Naive thymus-derived CD8-positive, alpha-beta T cell (primary cell): ENCODE measurements at places on chromosomes 1 and 21.

GRCh38 chr1:197944485-197944884 lies 27.3 kb downstream of the LHX9 start:
- H3K36me3 ChIP-seq, result no peaks in the 10 kb centered on the region
- peaks cover 5% of the 10 kb centered on the region for H3K27me3 ChIP-seq
- peaks cover 18% of the 10 kb centered on the region for H3K4me1 ChIP-seq
- H3K4me3 ChIP-seq, result no peak overlapping the region

DNA sequence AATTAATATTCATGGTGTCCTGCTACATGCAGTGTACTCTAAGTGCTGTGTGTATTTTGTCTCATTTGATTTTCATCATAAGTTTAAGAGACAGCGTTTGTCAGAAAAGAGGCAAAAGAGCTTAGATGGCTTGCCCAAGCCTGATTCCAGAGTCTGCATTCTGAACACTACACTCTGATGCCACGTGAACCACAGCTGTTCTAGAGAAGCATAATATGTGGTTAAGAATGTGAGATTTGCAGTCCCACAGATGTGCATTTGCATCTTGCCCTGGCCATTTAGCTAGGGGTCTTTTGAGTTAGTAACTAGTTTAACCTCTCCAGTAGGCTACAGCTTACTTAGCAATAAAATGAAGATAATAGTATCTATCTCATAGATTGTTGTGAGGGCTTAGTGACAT lies 9.2 kb upstream of the GADD45A start:
- no peak for DNase-seq
- H3K27me3 ChIP-seq, result peaks cover 5% of the 10 kb centered on the region
- no peak overlapping the region for H3K27ac ChIP-seq
- no peaks in the 10 kb centered on the region for H3K36me3 ChIP-seq
- peaks cover 25% of the 10 kb centered on the region for H3K4me1 ChIP-seq

GRCh38 chr1:38047603-38048141 lies 1.1 kb upstream of the POU3F1 start:
- H3K27ac ChIP-seq, result no peak overlapping the region
- peaks cover 3% of the 10 kb centered on the region for H3K36me3 ChIP-seq
- peaks cover 24% of the 10 kb centered on the region for H3K27me3 ChIP-seq
- H3K4me1 ChIP-seq, result peaks cover 10% of the 10 kb centered on the region
- no peak for DNase-seq

- H3K36me3 ChIP-seq, result no peaks in the 10 kb centered on the region
- H3K27ac ChIP-seq, result peak overlapping the region; percentile 86
- H3K27me3 ChIP-seq, result no peaks in the 10 kb centered on the region
These were observed 923 bp upstream of the IFNGR2 start for GRCh38 chr21:33402001-33402979.

GRCh38 chr21:42561762-42562650 lies 48.4 kb downstream of the SLC37A1 start:
- no peak overlapping the region for H3K27ac ChIP-seq
- peaks cover 21% of the 10 kb centered on the region for H3K36me3 ChIP-seq
- H3K27me3 ChIP-seq, result no peaks in the 10 kb centered on the region
- H3K4me3 ChIP-seq, result no peak overlapping the region
- DNase-seq, result no peak

GRCh38 chr1:236063919-236064673 lies 794 bp downstream of the NID1 start:
- H3K36me3 ChIP-seq, result peaks cover 2% of the 10 kb centered on the region
- H3K27me3 ChIP-seq, result peaks cover 32% of the 10 kb centered on the region
- peak overlapping the region; percentile 52 for H3K4me3 ChIP-seq

DNA sequence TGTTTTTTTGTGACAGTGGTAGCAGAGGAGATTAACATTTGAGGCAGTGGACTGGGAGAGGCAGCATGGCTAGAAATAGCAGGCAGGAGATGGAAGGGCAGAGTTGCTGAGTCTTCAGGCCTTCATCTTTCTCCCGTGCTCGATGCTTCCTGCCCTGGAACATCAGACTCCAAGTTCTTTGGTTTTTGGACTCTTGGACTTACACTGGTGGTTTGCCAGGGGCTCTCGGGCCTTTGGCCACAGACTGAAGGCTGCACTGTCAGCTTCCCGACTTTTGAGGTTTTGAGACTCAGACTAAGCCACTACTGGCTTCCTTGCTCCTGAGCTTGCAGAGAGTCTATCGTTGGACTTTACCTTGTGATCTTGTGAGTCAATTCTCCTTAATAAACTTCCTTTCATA lies 24.2 kb upstream of the LEFTY2 start:
- peaks cover 8% of the 10 kb centered on the region for H3K4me1 ChIP-seq
- H3K27ac ChIP-seq, result no peak overlapping the region
- DNase-seq, result no peak
- H3K4me3 ChIP-seq, result no peak overlapping the region
- no peaks in the 10 kb centered on the region for H3K27me3 ChIP-seq

GRCh38 chr21:27807596-27807995 lies 840.7 kb upstream of the ADAMTS5 start:
- H3K27me3 ChIP-seq, result no peaks in the 10 kb centered on the region
- no peak for DNase-seq
- no peak overlapping the region for H3K27ac ChIP-seq
- no peaks in the 10 kb centered on the region for H3K4me1 ChIP-seq

DNA sequence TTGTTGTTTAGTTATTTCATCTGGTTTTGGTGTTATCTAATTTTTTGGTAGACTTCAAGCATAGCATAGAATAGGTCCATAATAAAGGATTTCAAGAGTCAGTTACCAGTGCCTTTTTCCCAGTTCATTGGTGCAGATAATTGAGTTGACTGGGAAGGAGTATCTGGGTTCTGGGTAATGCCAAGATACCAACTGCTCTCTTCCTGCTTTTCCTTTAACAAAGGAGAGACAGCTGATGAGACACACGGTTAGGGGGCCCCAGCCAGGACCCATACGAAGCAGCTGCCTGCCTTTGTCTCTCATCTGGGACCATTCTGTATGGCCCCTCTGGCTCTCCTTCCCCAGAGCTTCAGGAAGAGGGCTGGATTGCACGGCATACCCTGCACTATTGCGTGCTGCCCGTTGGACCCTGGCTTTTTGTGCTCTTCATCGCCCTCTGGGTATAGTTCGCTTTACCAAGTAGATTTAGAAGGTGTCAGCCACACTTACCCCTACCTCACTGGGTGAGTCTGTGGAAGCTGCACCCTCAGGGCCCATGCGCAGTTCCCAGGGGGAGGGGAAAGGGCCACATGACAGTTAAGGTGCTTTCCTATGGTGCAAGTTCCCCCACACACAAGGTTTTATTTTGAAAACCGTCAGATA lies 7.0 kb downstream of the NAV1 start:
- H3K4me3 ChIP-seq, result no peak overlapping the region
- H3K27ac ChIP-seq, result no peak overlapping the region
- H3K27me3 ChIP-seq, result peaks cover 35% of the 10 kb centered on the region

- no peak overlapping the region for H3K27ac ChIP-seq
- no peak overlapping the region for H3K4me3 ChIP-seq
These were observed 45.1 kb upstream of the ACTRT2 start for GRCh38 chr1:2976180-2976562.

GRCh38 chr1:194570476-194570875 lies 1384.1 kb upstream of the B3GALT2 start:
- no peaks in the 10 kb centered on the region for H3K36me3 ChIP-seq
- H3K27ac ChIP-seq, result no peak overlapping the region
- no peak for DNase-seq
- no peaks in the 10 kb centered on the region for H3K27me3 ChIP-seq

DNA sequence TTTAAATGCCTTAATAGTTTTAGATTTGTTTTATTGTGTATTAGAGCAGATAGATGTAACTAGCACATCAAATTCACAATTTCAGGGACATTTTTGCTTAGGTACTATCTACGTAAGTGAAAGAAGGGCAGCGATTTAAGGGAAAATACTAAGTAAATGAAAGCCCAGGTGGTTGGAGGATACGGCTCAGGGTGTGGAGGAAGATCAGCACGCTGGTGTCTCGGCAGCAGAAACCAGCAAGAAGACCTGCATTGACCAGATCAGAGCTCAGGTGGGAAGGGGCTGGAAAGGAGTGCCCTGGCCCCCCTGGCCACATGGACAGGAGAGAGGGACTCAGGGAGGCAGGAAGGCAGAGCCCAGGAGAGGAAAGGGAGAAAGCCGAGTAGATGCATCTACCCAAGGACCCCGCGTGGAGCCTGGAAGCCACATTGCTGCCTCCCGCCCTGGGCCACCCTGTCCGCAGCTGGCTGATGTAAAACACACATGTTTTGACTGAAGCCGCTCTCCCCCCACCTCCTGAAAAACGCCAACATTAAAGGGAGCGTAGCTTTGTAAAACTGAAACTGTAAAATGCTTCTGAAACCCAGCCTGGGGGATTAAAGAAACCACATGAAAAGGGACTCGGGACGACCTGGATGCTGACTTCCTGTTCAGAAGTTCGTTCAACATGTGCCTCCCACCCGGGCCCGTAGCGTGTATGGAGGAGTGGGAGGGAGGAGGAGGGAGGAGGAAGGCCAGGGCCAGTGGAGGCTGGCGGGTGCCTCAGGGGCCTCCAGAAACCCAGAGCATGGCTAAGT lies 72.6 kb upstream of the TARDBP start:
- peaks cover 29% of the 10 kb centered on the region for H3K27me3 ChIP-seq
- peak overlapping the region; percentile 57 for H3K27ac ChIP-seq
- no peak for DNase-seq
- peaks cover 44% of the 10 kb centered on the region for H3K4me1 ChIP-seq

- H3K4me1 ChIP-seq, result peaks cover 2% of the 10 kb centered on the region
- no peak overlapping the region for H3K27ac ChIP-seq
- H3K36me3 ChIP-seq, result no peaks in the 10 kb centered on the region
These were observed 79.9 kb upstream of the CHRM3 start for GRCh38 chr1:239306426-239306825.

GRCh38 chr1:63912643-63913042 lies 138.8 kb downstream of the ROR1 start:
- no peak overlapping the region for H3K4me3 ChIP-seq
- H3K36me3 ChIP-seq, result no peaks in the 10 kb centered on the region
- no peaks in the 10 kb centered on the region for H3K27me3 ChIP-seq

- DNase-seq, result no peak
- H3K27me3 ChIP-seq, result peaks cover 4% of the 10 kb centered on the region
- no peak overlapping the region for H3K4me3 ChIP-seq
- no peaks in the 10 kb centered on the region for H3K4me1 ChIP-seq
- no peak overlapping the region for H3K27ac ChIP-seq
These were observed 440.9 kb downstream of the PRDM2 start for GRCh38 chr1:14140831-14141401.

DNA sequence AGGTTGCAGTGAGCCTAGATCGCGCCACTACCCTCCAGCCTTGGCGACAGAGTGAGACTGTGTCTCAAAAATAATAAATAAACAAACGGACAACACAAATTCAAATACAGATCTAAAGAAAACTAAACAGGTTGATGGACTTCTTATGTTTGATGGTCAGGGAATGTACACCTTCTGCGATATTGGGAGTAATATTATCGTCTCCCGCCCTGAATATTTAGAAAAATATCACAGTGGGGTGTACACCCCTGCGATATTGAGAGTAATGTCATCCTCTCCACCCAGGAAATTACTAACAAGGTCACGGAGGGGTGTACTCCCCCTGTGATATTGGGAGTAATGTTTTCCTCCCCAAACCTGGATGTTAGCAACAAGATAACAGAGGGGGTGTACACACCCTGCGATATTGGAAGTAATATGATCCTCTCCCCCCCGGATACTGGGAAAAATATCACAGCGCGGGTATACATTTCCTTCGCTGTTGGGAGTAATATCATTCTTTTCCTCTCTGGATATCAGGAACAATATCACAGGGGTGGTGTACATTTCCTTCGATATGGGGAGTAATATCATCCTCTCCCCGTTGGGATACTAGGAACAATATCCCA lies 1.4 kb upstream of the CFAP298 start:
- H3K36me3 ChIP-seq, result no peaks in the 10 kb centered on the region
- no peaks in the 10 kb centered on the region for H3K27me3 ChIP-seq
- peaks cover 8% of the 10 kb centered on the region for H3K4me1 ChIP-seq
- peak overlapping the region; percentile 56 for H3K27ac ChIP-seq
- DNase-seq, result no peak

DNA sequence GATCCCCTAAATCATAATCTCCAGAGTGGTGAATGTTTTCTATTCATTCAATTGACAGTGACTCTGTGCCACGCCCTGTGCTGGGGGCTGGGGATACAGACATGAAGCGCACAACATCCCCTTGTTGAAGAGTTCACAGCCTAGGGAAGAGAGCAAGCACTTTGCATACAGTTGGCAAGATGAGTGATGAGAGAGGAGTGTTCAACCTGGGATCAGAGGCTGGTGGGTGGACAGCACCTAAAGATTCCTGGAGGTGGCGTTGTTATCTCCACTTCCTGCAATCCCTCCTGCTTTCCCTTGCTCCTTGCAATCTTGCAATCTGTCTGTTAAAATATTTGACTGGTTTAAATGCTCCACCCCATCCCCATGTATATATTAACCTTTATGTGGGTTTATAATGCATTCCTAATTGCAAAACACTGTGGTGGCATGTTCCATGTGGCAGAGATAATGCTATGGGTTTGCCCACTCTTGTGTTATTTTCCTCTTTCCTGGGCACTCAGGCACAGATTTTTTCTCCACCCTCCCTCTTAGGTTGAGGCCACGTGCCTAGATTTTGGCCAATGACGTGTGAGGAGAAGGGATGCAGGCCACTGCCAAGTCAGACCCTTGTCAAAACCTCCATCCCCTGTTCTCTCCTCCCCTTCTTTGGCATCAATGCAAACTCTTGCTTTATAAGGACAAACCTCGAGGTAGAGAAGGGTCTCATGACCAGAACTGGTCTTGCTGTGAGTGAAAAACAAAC lies 36.2 kb upstream of the GADD45A start:
- no peak overlapping the region for H3K27ac ChIP-seq
- no peaks in the 10 kb centered on the region for H3K27me3 ChIP-seq
- DNase-seq, result no peak
- H3K4me3 ChIP-seq, result no peak overlapping the region

DNA sequence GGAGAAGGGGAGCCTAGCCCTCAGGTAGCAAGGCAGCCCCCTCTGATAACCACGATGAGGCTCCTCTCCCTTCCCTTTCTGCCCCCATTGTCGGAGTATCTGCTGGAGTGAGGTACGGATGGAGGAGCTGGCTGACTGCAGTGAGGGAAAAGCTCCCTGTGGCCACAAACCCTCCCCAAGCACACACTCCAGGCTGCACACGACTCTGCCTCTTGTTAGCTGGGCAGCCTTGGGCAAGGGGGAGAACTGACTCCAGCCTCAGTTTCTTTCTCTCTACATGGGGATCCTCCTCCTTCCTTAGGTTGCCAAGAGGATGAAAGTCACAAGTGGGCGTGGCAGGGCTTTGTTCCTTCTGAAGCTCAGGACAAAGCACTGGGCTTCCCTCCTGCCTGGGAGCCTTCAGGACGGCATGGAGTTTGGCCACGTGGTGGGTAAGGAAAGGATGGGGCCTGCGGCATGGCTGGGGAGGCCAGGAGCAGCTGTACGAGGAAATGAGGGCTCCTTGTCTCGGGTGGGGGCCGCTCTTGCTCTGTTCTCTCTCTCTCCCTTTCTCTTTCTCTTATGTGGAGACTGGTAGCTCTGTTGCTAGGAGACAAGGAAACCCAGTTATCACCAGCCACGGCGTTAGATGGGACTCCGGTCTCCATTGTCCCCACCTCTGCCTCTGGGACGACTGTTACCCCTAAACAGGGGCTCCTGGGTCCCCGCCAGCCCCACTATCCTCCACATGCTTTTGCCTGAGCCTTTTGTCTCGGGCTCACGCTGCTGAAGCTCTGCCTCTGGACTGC lies 39.7 kb downstream of the LRP8 start:
- H3K27ac ChIP-seq, result no peak overlapping the region
- H3K4me1 ChIP-seq, result peaks cover 13% of the 10 kb centered on the region
- H3K27me3 ChIP-seq, result no peaks in the 10 kb centered on the region
- no peaks in the 10 kb centered on the region for H3K36me3 ChIP-seq
- no peak overlapping the region for H3K4me3 ChIP-seq
- no peak for DNase-seq
